ENCODE measurements at places on chromosomes 3 and 15.

GRCh38 chr3:3739330-3740060 is 59.7 kb upstream of the LRRN1 start:
- no peak for DNase-seq

GRCh38 chr3:84820906-84821305 is 137.9 kb upstream of the CADM2 start:
- DNase-seq = no peak

DNA sequence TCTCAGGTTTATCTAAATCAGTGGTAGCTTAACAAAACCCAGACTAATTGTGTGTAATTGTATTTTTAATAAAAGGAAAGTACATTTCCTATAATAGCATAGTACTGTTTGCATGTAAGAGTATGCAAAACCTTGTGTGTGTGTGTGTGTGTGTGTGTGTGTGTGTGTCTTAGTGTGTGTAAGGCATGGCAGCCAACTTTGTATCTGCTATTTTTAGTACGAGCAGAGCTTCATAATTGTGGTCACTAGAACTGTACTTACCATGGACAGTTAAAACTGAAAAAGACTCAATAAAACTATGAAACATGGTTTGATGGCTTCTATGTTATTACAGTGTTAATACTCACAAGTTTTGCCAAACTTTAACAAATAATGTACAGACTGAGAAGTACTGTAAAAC is 6.2 kb downstream of the P2RY1 start:
- no peak for DNase-seq

DNA sequence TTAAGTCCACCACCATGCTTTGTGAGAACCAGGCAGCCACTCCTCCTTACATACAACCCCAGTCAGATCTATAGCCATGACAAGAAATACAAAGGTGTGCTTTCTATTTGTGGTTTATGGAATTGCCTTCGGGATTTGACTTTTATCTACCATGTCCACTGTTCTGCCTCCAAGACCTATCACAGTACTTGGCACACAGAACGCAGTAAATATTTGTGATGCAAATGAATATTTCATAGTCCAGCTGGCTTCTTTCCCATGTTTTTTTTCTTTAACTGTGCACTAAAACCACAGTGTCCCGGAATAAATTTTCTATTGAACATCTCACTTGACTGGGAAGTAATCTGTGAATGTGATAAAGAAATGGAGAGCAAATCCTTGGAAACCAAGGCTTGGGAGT is 314.7 kb downstream of the RORA start:
- no peak for DNase-seq

DNA sequence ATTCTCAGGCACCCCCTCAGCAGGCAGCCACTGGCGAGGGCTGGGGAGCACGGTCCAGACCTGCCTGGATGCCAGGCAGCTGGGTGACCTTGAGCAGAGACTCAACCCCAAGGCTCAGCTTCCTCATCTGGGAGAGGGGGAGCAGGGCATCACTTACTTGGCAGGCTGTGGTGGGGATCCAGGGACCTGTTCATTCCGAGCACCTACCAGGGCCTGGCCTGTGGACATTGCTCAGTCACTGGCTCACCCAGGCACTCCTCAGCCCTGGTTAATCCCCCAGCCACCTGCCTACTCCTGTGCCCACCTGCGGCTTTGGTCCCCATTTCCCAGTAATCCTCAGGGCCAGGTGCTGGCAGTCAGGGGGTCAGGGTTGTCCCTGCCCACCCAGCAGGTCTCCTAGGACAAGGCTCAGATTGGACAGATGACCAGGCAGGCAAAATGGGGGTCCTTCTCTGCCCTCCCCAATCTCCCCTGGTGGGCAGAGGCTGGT is 9.3 kb upstream of the RPL29 start:
- no peak for DNase-seq

- no peak for DNase-seq
Observed at GRCh38 chr3:29568355-29568754, 287.5 kb downstream of the RBMS3 start.

DNA sequence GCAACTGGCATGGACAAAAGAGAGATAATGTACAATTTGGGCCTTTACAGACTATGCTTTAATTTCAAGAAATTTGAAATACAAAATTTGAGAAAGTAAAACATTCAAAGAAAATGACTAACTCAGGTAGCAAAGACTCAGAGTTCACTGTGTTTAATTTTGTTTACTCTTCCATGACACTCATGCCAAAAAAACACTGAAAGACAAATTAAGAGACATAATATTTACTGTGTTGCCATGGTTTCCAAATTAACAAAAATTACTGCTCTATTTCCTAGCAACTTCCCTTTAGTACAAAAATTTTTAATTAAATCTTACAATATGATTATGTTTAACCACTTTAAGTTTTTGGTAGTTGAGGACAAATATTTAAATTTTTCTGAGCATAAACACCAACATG is 29.6 kb downstream of the LRRFIP2 start:
- no peak for DNase-seq

DNA sequence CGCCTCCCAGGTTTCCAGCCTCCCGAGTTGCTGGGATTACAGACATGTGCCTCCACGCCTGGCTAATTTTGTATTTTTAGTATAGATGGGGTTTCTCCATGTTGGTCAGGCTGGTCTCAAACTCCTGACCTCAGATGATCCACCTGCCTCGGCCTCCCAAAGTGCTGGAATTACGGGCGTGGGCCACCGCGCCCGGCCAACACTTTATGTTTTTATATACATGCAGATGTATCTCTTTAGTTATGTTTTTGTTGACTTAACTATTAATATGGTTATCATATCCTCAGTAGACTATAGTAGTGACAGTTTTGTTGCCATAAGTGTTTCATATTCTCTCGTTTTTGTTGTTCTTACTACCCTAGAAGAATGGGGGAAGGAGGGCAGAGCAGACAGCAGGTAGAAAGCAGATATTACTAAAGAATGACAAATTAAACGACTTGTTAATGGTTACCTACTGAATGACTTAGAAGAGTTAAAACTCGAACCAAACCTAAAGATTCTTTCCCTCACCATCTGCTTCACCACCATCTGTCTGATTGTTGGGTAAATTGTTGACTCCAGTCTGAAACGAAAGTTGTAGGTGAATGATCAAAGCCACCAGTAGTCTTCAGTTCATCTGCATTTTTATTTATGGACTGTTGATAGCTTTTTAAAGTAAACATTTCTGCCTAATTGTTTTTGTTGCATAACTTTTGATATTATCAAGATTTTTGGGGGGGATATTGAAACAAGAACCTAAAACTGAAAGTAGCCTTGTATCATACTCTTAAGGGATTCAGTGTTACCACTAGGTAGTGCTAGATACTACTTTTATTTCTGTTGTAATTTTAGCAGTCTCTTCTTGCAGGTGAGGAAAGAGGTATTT is 89.3 kb downstream of the RASA2 start:
- DNase-seq = no peak

DNA sequence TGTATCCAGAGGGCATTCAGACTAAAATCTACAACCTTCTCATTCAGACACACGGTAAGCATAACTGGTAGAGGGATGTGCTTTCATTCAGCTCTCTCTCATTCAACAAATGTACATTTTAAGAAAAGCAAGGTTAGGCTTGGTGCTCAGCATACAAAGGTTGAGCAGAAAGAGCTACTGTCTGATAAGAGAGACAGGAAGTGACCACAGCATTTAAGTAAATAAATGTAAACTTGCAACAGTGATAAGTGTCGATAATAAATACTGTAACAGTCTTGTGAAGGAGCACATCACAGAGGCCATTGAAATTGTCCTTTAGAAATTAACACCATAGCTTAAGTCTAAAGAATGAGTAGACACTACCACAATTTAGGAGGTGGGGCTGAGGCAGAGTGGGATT is 3.4 kb downstream of the CD96 start:
- no peak for DNase-seq

- no peak for DNase-seq
Observed at GRCh38 chr15:78047761-78048627, 29.5 kb downstream of the TBC1D2B start.

DNA sequence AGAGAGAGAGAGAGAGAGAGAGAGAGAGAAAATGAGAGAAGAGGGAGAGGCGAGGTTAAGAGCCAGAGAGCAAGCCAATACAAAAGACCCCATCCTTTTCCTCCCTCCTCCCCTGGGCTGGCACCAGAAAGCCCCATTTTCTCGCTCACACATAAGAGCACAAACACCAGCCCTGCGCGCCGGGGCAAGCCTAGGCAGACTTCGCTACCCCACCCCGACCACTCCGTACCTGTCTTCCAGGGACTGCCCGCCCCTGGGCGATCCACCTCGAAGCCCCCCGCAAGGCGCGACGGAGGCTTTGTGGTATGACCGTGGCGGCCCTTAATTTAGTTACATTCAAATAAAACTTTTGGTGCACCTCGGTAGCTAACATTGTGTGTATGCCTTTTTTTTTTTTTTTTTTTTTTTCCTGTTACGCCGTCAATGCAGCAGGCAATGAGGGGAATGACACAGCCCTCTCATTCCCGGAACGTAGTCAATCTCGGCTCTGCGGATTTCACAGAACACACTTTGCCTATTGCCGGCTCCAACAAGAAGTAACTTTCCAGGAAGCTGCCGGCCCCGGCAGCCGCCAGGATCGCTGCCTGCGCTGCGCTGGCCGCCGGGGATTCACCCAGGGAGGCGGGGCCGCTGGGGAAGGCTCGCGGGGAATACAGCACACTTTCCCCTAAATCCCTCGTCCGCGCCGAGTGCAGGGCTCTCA is 7.7 kb downstream of the BCL6 start:
- DNase-seq = peak; percentile 33

GRCh38 chr15:45148076-45149059 is 18.6 kb downstream of the DUOX1 start:
- DNase-seq = no peak

DNA sequence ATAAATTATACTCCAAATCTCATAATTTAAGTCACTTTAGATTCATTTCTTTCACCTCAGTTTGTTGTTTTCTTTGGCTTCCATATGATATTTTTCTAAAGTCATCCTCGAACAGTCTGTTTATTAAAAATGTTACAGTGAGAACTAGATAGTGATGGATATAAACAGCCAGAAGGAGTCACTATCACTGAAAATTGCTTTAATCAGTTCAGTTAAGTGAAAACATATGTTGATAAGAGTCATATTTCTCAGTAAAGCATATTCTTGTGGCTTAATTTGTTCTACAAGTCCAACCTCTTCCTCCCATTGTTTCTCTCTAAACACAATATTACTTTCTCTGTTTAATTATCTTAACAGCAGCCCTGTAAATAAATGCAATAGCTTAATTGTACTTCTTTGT is 427.5 kb upstream of the ALCAM start:
- no peak for DNase-seq

GRCh38 chr3:185825639-185826481 is 1.0 kb upstream of the IGF2BP2 start:
- no peak for DNase-seq

GRCh38 chr3:38950581-38950980 is 101.2 kb downstream of the SCN11A start:
- no peak for DNase-seq

GRCh38 chr3:166445865-166446264 is 608.6 kb upstream of the BCHE start:
- no peak for DNase-seq

GRCh38 chr3:62201438-62202035 is 171.8 kb downstream of the FEZF2 start:
- DNase-seq = no peak

GRCh38 chr3:31880482-31881078 is 100.5 kb downstream of the OSBPL10 start:
- DNase-seq = no peak

GRCh38 chr3:54962200-54962599 is 34.3 kb upstream of the LRTM1 start:
- no peak for DNase-seq

DNA sequence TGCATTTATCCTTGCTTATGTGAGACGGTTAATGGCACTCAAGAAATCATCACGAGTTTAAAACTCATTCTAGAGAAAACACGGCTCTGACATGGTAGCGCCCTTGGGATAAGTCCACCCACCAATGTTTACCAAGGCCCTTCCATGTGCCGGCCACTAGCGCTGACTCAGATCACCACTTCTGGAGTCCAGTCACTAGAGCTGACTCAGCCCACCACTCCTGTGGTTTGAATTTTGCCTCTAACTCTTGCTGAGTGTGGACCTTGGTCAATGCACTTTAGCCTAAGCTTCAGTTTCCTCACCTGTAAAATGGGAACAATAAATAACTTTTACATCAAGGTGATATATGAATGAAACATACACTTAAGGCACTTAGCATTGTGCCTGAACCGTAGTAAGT is 358.4 kb upstream of the PROK2 start:
- no peak for DNase-seq

All from activated gamma-delta T cell (primary cell).